Mucosa of gallbladder (tissue), 1 donor: ENCODE measurements at places on chromosomes 2 and 18. TPM values are rescaled to one million over a fixed set of nuclear protein-coding genes. Genes with fewer than 3 reads are reported as not detected.

The CRYGC gene
- not detected for total RNA-seq

The RNF152 gene
- total RNA-seq, result 18.2 TPM

The PSD4 gene
- 70.3 TPM for total RNA-seq

The EML6 gene
- total RNA-seq, result 2.1 TPM

The UGT1A5 gene
- 2.0 TPM for total RNA-seq

The RND3 gene
- 39.7 TPM for total RNA-seq

The KLHL14 gene
- total RNA-seq, result 0.26 TPM

The RNU2-63P gene
- not detected for total RNA-seq

The IL37 gene
- total RNA-seq, result 0.29 TPM

The NYAP2 gene
- 0.06 TPM for total RNA-seq

The FOXD4L1 gene
- total RNA-seq, result 0.17 TPM

- DNase-seq, result peak; percentile 86
Observed at GRCh38 chr2:126657636-126658318, 1.8 kb downstream of the GYPC start.

- no peak for DNase-seq
Observed at GRCh38 chr18:38759457-38759856, 1193.9 kb upstream of the CELF4 start.

DNA sequence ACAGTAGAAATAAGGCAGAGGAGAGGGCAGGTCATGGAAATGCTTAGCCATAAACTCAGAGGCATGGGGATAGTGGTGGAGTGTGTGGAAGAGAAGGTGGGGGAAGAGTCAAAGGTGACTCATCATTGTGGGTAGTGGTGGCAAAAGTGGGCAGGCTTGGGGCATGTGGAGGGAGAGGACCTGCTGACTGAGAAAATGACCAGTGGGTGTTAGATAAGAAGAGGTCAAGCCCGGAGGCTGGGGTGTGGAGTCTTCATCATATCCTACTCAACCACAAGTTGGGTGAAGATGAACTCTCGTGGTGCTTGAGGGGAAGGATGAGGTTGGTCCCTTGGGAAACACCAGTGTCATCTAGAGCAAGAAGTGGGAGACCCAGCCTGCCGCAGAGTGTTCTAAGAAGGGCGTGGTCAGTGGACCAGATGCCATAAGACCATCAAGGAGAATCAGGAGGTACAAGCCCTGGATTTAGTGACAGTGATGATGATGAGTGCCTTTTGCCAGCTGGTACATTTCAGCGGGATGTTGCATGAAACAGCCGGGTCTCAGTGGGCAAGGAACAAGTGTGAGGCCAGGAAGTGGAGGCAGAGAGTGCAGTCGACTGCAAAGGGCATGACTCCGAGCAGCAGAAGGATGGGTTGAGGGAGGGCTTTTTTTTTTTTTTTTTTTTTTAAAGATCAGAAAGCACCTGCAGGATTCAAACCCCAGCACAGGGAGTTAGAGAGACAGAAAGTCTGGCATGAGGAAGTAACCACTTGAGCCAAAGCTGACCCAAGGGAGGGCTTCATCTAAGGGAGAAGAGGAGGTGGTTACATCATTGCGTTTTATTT is 122.6 kb upstream of the SPRED2 start:
- DNase-seq, result no peak

DNA sequence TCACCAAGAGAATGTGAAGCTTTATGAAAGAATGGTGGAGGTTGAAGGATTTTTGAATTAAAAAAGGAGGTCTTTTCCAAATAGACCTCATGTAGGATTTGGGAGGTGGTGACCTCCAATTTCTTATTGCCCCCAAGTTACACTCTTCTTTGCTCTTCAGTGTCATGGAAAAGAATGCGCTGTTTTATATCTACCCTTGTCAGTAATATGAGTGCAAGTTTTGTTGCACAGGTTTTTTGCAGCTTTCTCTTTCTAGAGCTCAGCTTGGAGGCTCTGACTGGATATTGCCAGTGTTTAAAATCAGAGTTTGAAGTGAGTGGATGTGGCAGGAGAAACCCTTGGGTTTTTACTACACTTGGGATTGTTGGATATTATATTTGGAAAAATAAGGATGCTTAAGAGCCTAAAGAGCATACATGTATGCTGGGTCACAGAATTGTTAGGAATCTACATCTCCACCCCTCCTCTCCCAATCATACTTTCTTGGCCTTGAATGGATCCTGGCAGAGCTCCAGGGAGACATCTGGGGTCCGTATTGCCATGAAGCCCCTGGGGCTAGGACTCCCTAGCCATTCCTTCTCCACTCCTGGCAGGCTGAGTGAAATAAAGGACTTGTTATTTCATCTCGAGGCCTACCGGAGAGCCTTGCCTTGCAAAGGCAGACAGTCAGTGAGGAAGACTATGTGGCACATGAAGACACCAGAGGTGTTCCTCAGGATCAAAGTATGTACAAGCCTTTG is 43.8 kb downstream of the APOB start:
- no peak for DNase-seq

DNA sequence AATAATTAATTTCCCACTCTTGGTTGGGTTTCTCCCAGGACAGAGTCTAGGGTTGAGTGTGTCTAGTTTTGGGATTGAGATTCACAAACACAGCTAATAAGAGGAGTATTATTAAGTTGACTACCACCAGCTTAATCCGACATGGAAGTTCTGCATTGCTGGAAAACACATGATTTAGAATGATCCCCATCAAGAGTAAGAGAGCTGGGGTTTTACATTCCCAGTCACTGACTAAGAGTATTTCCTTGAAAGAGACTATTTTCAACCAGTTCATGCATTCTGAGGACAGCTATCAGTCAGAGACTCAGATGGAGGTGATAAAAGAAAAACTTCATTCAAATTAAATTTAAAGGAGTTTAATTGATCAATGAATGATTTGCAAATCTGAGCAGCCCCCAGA is 334.6 kb upstream of the LRATD1 start:
- DNase-seq, result no peak

- no peak for DNase-seq
Observed at GRCh38 chr2:237472909-237473877, 13.9 kb upstream of the MLPH start.

DNA sequence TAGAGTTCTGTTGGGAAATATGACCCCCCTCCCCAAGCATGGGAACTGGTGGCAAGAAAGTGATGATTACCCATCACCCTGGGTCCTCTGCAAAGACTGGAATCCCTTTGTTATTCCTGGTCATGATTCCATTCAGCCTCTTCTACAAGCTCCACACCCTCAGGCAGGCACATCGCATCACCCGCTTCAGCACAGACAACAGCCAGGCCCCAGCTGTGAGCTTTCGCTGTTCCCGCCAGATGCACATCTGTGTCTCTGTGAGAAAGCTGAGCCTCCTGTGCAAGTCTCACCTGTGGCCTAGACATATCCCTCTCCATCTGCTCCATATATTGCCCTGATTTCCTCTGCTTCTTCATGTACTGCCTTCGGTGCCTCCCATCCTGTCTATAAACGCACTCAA is 368.0 kb upstream of the RAB6C start:
- DNase-seq, result no peak

GRCh38 chr18:60893355-60894097 is 439.7 kb upstream of the CDH20 start:
- no peak for DNase-seq

DNA sequence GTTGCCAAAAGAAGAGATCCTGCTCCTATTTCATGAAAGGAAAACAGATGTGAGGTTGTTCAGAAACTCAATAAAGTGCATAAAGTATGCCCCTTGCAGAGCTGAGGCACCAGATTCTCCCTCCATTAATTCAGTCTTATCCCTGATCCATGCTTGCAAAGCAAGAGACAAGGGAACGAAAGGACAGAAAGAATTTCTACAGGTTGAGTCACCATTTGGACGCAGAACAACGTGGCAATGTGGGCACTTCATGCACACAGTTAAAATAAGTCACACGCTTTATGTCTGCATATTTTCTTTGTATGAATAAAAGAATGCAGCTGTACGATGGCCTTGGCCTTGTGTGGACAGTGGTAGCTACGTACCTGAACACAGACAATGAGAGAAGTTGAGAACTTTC is 321.7 kb upstream of the REV1 start:
- no peak for DNase-seq

DNA sequence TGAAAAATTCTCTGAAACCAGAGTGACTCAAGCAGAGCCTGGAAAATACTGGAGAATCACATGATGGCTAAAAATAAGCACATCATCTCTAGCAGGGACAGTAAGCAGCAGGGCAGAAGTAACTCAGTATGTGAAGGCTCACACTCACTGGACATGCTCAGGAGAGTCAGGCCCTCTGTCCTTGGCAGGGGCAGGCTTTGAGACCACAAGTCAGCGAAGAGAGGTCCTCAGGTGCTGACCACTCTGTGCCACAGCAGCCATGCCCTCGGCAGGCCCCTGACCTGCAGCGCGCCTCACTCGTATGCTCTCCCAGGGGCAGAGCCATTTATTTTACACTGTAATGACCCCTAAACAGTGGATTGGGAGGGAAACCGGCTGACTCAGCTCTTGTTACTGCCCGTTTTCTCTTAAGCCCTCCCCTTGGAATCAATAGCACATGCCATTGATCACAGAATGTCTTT is 76.8 kb downstream of the MAPRE2 start:
- DNase-seq, result peak; percentile 23

- no peak for DNase-seq
Observed at GRCh38 chr2:207257251-207258250, 91.8 kb upstream of the KLF7 start.

- no peak for DNase-seq
Observed at GRCh38 chr18:3238742-3239141, 8.9 kb upstream of the MYL12A start.

- no peak for DNase-seq
Observed at GRCh38 chr2:159985656-159986055, 76.8 kb downstream of the PLA2R1 start.

GRCh38 chr2:29323961-29324360 is 208.7 kb downstream of the CLIP4 start:
- DNase-seq, result no peak

GRCh38 chr18:62942578-62942977 is 227.2 kb downstream of the PHLPP1 start:
- DNase-seq, result no peak

GRCh38 chr2:228869636-228870264 is 401.3 kb downstream of the PID1 start:
- DNase-seq, result no peak

- DNase-seq, result no peak
Observed at GRCh38 chr2:38509314-38509946, 93.3 kb downstream of the HNRNPLL start.

- peak; percentile 37 for DNase-seq
Observed at GRCh38 chr2:42835577-42836371, 43.4 kb upstream of the HAAO start.

DNA sequence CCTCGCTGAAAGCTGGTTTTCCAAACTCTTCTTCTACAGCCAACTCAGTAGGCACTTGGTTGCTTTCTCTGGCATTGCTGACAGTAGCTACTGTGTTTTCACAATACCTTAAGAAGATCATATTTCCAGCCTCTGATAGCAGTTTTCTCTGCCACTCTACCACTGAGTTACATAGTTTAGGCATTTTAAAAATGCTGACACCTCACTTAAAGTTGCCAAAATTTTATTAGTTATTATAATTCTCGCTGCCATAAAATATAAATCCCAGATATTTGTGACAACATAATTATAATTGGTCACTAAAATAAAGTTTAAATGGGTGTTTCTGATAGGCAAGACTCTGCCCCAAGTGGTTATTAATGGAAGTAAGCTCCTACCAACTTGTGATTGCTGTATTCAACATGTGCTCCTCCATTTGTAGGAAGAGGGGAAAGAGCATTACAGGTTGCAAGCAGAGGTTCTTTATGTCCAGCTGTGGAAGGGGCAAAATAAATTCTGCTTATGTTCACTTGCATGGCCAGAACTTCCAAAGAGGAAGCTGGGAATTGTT is 1202.8 kb downstream of the CNTNAP5 start:
- DNase-seq, result no peak

DNA sequence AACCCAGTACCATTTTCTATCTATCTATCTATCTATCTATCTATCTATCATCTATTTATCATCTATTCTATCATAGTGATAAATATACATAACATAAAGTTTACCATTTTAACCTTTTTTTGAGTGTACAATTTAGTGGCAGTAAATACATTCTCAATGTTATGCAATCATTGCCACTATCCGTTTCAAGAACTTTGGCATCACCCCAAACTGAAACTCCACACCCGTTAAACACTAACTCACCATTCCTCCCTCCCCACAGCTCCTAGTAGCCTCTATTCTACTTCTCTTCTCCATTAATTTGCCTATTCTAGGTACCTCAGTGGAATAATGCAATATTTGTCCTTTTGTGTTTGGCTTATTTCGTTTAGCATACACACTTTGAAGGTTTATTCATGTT is 82.5 kb upstream of the KCNE4 start:
- DNase-seq, result no peak

GRCh38 chr2:233856184-233856583 is 1.8 kb upstream of the HJURP start:
- no peak for DNase-seq

GRCh38 chr18:60038731-60039130 is 138.9 kb downstream of the PMAIP1 start:
- DNase-seq, result no peak

DNA sequence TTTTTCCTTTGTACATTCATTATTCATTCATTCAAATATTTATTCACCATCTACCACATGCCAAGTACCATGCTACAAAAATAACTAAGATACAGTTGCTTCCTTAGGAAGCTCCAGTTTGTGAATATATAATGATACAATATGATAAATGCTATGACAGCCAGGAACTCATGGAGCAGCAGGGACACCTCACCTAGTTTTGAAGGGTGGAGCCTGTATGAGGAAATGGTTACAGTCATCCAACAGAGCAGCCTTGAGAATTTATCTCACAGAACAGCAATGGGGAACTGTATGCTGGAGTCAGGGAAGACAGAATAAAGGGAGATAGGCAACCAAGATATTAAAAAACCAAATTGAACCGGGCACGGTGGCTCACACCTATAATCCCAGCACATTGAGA is 124.0 kb downstream of the OSBPL1A start:
- DNase-seq, result no peak

DNA sequence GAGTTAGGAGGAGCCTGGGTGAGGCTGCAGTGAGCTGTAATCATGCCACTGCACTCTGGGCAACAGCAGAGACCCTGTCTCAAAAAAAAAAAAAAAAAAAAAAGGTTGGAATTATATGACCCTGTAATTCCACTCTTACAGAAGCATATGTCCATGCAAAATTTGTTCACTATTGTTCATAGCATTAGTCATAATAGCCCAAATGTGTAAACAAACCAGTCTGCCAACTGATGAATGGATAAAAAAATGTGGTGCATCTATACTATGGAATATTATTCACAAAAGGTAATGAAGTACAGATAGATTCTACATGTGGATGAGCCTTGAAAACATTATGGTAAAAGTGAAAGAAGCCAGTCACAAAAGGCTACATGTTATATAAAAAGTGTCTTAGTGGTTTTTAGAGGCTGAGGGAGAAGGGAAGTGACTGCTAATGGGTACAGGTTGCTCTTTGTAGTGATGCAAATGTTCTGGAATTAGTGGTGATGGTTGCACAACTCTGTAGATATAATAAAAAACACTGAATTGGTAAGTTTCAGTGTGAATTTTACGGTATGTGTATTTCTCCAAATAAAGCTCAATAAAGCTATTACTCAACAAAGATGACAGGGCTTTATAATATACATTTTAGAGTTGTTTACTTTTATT is 9.4 kb downstream of the COA5 start:
- DNase-seq, result no peak
